CD4-positive, alpha-beta T cell (primary cell): ENCODE measurements at places on chromosomes 6 and 20.

DNA sequence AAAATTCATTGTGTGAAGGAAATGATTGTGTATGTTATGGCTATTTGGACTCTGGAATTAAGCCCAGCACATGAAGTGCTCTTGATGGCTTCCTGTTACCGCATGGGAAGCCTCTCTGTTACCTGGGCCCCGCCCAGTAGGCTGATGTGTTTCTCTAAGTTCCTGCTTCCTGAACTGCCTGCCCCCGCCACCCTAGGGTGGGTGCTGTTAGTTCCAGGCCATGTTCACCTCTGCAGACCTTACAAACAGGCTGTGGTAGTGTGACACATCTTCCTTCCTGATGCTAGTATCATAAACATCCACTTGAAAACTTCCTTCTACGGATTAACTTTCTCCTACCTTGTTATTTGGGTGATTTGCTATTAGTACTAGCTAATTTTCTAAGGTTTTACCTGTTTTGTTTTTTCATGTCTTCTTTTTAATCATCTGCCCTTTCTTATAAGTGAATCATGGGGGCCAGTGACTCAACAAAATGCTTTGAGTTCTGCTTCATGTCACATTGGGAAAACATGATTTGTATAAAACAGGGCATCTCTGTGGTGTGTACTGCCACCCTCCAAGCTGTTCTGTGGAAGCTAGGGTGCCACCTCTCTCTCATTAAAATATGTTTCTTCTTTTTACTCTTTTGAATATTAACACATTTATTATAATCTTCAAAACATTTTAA is 40.6 kb downstream of the SH3BGRL2 start:
- DNase-seq, result peak; percentile 54

GRCh38 chr6:112302142-112302705 is 44.9 kb upstream of the RFPL4B start:
- no peak for DNase-seq

- no peak for DNase-seq
Observed at GRCh38 chr6:134437376-134437775, 119.5 kb upstream of the SGK1 start.

- DNase-seq, result no peak
Observed at GRCh38 chr6:2542101-2542857, 208.4 kb downstream of the MYLK4 start.
